ENCODE measurements at places on chromosomes 4 and X.

- no peak for DNase-seq
Measured at GRCh38 chrX:44529310-44529709, 13.3 kb downstream of the FUNDC1 start.

DNA sequence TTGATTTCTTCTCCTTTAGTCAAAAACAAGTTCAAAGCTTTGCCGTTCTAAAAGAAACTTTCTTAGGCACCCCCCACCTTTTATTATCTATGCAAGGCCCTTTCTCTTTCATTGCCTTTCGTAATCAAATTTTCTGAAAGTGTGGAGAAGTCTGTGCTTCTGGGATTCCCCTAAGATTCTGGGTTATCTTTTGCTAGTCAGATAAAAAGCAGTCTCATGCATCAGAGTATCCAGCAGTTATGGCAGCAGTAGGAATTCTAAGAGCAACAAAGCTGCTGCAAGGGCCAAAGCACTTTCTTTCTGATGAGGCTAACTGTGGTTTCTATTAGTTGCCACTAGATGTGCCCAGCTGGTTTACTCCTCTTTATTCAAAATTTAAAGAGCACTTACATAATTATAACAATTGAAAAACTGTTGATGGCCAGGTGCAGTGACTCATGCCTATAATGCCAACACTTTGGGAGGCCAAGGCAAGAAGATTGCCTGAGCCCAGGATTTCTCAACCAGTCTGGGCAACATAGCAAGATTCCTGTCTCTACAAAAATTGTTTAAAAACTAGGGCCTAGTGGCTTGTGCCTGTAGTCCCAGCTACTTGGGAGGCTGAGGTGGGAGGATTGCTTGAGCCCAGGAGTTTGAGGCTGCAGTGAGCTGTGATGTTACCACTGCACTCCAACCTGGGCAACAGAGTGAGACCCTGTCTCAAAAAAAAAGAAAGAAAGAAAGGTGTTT lies 296.2 kb downstream of the PAPSS1 start:
- DNase-seq, result no peak

DNA sequence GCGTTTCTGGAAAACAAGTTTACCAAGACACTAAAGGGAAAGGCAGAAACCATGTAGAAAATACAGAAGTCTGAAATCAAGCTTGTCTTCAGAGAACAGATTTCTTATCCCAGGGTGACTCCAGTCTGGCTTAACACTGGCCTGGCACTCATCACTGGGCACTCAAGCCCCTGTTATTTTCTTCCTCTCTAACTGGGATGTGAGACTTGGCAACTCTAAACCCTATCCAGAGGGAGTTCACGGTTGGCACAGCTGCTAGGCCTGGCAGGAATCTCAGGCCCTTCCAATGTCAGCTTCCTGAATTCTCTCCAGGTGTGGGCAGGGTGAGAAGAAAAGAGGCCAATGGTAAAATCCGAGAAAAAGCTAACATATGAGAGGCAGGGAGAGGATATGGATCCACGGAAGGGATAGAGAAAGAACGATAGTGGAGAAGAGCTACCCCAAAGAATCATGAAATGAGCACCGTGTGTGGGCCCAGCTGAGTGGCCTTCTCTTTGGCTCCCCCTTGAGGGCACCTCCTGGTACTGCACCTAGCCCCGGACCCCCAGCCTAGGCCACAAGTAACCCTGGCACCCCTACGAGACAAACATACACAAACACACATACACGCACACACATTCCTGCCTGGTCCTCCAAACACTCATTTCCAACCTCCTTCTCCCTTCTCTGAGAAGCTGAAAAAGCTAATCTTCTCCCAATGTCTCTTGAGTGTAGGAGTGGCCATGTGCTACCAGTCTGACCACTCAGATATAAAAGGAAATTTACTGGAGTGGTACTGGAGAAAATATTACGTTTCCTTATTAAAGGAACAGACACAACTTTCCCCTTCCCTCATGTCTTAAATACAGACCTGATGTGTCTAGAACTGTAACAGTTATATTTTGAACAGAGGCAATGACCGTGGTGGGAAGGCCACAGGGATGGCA lies 16.6 kb upstream of the PTCHD1 start:
- DNase-seq, result no peak

DNA sequence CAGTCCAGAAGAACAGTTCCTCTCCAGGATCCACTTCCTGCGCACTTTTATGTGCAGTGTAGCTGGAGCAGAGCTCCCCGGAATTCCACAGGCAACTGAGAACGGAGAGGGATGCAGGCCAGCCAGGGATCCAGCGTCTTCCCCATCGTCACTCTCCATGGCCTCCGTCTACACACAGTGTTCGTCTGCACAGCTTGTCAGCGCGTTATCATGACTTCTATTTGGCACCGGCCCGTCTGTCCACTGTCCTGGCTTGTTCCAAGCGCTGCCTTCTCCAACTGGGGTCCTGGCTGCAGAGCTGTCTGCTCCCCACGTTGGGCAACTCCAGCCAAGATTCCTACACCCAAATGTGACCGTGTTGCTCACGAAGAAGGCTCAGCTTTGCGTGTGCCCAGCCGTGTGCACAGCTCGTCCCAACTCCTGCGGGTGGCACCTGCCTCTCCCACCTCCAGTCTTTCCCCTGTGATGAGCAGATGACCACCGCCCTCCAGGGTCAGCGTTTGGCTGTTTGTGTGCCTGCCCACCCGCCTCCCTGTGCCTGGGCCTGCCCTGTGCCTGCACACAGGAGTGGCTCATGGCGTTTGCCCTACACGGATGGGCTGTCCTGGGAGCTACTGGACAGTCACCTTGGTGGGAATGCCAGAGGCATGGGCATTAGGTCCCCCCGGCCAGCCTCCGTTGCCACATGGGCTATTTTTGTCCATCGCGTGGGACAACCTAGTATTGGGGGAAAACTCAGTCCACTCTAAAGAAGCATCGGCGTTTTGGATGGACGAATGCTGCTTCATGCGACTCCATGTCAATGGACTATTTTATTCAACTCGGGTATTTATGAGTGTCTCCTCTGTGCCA lies 2.2 kb upstream of the CTBP1 start:
- no peak for DNase-seq

All from esophagus squamous epithelium (tissue), 5 donors.